ENCODE measurements at places on chromosomes 12 and 14. TPM values are rescaled to one million over a fixed set of nuclear protein-coding genes. Genes with fewer than 3 reads are reported as not detected.

GRCh38 chr12:88451205-88451604 is 129.1 kb downstream of the KITLG start:
- no peak for DNase-seq
- H3K4me3 ChIP-seq = no peak overlapping the region
- no peaks in the 10 kb centered on the region for H3K36me3 ChIP-seq
- H3K27ac ChIP-seq = no peak overlapping the region

DNA sequence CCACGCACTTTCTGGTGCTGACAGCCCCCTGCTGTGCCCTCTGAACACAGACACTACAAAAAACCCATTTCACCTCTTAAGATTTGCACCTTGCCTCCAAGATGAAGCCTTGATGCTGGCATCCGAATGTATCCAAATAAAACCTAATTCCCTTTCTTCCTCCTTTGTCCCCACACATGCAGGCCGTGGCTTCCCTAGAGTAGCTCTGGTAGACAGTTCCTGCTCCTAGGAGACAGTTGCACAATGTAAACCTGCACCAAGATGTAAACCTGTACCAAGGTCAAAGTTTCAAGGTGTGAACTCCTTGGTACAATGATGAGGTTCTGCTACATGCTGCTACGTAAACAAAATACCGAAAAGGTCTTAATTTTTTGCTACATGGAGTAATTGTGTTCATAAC is 625 bp upstream of the ABHD12B start:
- no peak for DNase-seq
- no peak overlapping the region for H3K4me3 ChIP-seq
- no peak overlapping the region for H3K27ac ChIP-seq
- H3K27me3 ChIP-seq = peaks cover 3% of the 10 kb centered on the region

DNA sequence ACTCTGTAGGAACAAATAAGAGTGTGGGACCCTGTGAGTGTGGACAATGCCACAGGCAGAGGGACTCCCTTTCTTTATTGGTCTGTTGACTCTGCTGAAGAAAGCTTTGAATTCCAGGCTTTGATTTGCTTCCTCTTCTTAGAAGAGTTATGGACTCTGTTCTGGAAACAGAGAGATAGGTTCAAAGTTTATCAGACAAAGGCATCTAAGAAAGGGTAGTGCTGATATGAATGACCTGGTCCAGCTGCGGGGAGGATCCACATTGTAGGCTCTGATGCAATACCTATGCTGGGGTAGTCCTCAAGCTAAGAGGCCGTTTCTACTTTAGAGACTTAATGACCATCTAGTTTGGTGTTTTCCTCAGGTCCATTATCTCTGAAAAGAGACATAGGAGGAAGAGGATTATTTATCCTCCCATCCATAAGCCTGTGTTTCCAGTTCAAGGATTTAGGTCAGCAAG is 10.7 kb upstream of the IKZF4 start:
- no peak for DNase-seq
- H3K4me1 ChIP-seq = peaks cover 16% of the 10 kb centered on the region
- H3K27me3 ChIP-seq = no peaks in the 10 kb centered on the region

GRCh38 chr12:50309950-50310349 is 26.6 kb upstream of the LIMA1 start:
- no peaks in the 10 kb centered on the region for H3K36me3 ChIP-seq
- DNase-seq = no peak
- peaks cover 3% of the 10 kb centered on the region for H3K4me1 ChIP-seq
- no peak overlapping the region for H3K4me3 ChIP-seq

The PSMC6 gene
- 98.9 TPM for total RNA-seq

GRCh38 chr12:45077251-45077650 is 26.4 kb upstream of the DBX2 start:
- H3K27me3 ChIP-seq = no peaks in the 10 kb centered on the region
- H3K27ac ChIP-seq = no peak overlapping the region
- DNase-seq = no peak
- no peak overlapping the region for H3K4me3 ChIP-seq
- no peaks in the 10 kb centered on the region for H3K36me3 ChIP-seq
- H3K4me1 ChIP-seq = no peaks in the 10 kb centered on the region

The POTEM gene
- not detected for total RNA-seq

The NRDE2 gene
- total RNA-seq = 10.1 TPM

- no peak overlapping the region for H3K27ac ChIP-seq
- H3K36me3 ChIP-seq = no peaks in the 10 kb centered on the region
- no peaks in the 10 kb centered on the region for H3K4me1 ChIP-seq
- no peak overlapping the region for H3K4me3 ChIP-seq
- no peak for DNase-seq
These were observed 148.8 kb upstream of the BMP4 start for GRCh38 chr14:54105406-54105805.

GRCh38 chr14:72278316-72278715 is 346.1 kb downstream of the RGS6 start:
- H3K4me3 ChIP-seq = no peak overlapping the region
- DNase-seq = no peak
- H3K4me1 ChIP-seq = no peaks in the 10 kb centered on the region
- H3K27ac ChIP-seq = no peak overlapping the region

DNA sequence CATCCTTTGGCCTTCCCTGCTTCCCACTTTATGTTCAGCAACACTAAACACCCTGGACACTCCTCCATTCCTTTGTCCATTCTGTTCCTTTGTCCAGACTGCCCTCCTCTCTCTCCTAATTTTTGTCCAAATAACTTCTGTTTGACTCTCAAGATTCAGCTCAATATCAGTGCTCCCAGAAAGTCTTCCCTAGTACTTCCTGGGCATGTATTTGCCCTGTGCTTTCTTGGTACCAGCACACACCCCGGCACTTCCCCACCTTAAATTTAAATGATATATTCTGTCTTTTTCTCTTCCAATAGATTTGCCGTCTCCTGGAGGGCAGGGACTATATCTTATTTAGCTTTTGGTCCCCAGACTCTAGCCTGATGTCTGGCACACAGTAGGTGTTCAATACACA is 6.5 kb upstream of the APOLD1 start:
- H3K4me1 ChIP-seq = no peaks in the 10 kb centered on the region
- H3K36me3 ChIP-seq = no peaks in the 10 kb centered on the region
- H3K27me3 ChIP-seq = no peaks in the 10 kb centered on the region
- H3K27ac ChIP-seq = no peak overlapping the region
- no peak for DNase-seq
- H3K4me3 ChIP-seq = no peak overlapping the region

GRCh38 chr12:93080452-93080851 is 151.4 kb upstream of the EEA1 start:
- no peak overlapping the region for H3K4me3 ChIP-seq
- no peaks in the 10 kb centered on the region for H3K36me3 ChIP-seq
- no peaks in the 10 kb centered on the region for H3K4me1 ChIP-seq
- H3K27me3 ChIP-seq = no peaks in the 10 kb centered on the region
- no peak for DNase-seq
- H3K27ac ChIP-seq = no peak overlapping the region

The TAS2R31 gene
- total RNA-seq = 7.4 TPM

The C14orf180 gene
- total RNA-seq = 2.8 TPM

GRCh38 chr14:61761557-61761956 is 663 bp upstream of the SNAPC1 start:
- H3K4me3 ChIP-seq = peak overlapping the region; percentile 100
- no peaks in the 10 kb centered on the region for H3K27me3 ChIP-seq
- H3K27ac ChIP-seq = peak overlapping the region; percentile 75
- peaks cover 5% of the 10 kb centered on the region for H3K4me1 ChIP-seq
- DNase-seq = no peak

The DHRS2 gene
- total RNA-seq = 0.56 TPM

The SOS2 gene
- 20.1 TPM for total RNA-seq

- DNase-seq = no peak
- no peaks in the 10 kb centered on the region for H3K27me3 ChIP-seq
- no peak overlapping the region for H3K4me3 ChIP-seq
- H3K4me1 ChIP-seq = no peaks in the 10 kb centered on the region
These were observed 66.5 kb downstream of the C2CD5 start for GRCh38 chr12:22477894-22478287.

The PZP gene
- 18.7 TPM for total RNA-seq

The E2F7 gene
- not detected for total RNA-seq

DNA sequence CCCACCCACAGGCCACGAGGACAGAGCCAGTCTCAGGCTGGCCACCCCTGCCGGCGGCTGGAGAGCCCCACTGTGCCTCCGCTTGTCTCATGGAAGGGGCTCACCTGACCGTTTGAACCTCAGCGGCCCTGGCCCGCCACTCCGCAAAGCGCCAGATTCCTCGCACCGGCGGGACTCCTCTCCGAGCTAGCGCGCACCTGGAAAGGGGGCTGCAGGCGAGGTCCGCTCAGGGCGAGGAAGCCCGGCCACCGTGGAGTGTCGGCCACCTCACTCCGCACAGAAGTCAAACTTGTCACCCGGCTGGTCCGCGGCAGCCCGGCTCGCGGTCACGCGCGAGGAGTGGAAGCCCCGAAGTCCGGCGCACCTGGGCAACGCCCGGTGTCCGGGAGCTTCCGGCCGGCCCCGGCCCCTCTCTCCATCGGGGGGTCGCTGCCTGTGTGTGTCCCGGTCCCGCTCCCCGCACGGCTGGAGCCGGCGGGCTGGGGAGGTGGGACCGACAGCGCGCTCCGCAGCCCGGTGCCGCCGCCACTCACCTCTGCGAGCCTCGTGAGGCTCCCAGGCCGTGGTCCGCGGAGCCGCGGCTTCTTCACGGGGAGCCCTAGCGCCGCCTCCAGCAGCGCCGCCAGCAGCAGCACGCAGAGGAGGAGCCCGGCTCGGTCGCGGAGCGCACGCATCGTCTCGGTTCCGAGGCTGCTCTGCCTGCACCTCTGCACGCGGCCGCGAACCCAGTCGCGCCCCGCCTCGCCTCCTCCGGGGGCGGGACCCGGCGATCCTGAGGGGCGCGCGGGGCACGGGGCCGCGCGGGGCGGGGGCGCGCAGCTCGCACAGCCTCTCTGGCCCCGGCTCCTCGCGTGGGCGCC is at the start of gene ISM2:
Gene ISM2 (minus strand): TSS at position 697 of the 860 bp plus-strand sequence. CDS start 23 bp downstream, at position 674.
- H3K27ac ChIP-seq = no peak within 1 kb of the TSS
- peak within 1 kb of the TSS; percentile 61 for H3K4me3 ChIP-seq
- peaks cover 15% of the 10 kb centered on the region for H3K4me1 ChIP-seq
- peaks cover 2% of the 10 kb centered on the region for H3K27me3 ChIP-seq
- DNase-seq = no peak
- no peaks in the 10 kb centered on the region for H3K36me3 ChIP-seq

DNA sequence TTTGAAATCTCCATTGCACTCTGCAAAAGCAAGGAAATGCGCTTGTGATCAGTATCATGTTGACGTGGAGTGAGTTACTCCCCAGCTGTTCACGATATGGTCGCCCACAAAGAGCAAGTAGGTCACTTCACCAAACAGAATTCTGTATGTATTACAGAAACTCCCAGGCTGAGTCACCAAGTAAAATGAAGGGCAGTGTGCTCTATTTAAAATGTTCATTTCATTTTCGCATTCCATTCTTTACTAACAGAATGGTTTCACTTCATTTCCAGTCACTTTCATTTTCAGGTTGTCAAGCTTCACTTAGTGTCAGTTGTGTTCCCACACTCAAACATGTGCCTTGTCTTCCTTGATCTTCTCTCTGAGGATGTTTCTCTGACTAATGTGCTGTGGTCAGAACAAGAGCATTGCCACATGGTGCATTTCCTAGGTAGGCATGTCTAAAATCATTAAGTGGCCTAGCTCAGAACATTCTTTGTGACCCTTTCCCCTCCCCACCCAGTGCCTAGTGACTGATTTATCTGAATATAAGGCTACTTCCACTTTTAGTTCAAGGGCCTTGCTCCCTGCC is 391.2 kb downstream of the RAD51B start:
- H3K4me3 ChIP-seq = peak overlapping the region; percentile 1
- H3K4me1 ChIP-seq = peaks cover 13% of the 10 kb centered on the region
- DNase-seq = no peak

The FBLN5 gene
- total RNA-seq = 18.7 TPM

The RILPL1 gene
- 2.6 TPM for total RNA-seq

GRCh38 chr12:100564090-100564489 is 9.4 kb upstream of the GAS2L3 start:
- no peaks in the 10 kb centered on the region for H3K27me3 ChIP-seq
- no peak overlapping the region for H3K4me3 ChIP-seq
- peaks cover 3% of the 10 kb centered on the region for H3K36me3 ChIP-seq
- no peaks in the 10 kb centered on the region for H3K4me1 ChIP-seq
- DNase-seq = no peak

DNA sequence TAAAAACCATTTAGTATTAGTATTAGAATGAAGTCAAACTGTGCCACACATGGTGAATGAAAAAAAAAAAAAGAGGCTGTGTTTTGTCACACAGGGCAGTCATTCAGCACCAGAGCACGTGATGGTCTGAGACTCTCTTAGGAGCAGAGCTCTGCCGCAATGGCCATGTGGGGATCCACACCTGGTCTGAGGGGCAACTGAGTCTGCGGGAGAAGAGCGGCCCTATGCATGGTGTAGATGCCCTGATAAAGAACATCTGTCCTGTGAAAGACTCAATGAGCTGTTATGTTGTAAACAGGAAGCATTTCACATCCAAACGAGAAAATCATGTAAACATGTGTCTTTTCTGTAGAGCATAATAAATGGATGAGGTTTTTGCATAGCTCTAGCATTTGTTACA is 12.2 kb upstream of the BDKRB1 start:
- no peaks in the 10 kb centered on the region for H3K36me3 ChIP-seq
- no peaks in the 10 kb centered on the region for H3K27me3 ChIP-seq
- no peaks in the 10 kb centered on the region for H3K4me1 ChIP-seq
- H3K27ac ChIP-seq = no peak overlapping the region
- H3K4me3 ChIP-seq = no peak overlapping the region

The AKAP6 gene
- 3.2 TPM for total RNA-seq

The RASAL1 gene
- 0.25 TPM for total RNA-seq

GRCh38 chr14:70908935-70909641 is 1.8 kb downstream of the PCNX1 start:
- no peaks in the 10 kb centered on the region for H3K27me3 ChIP-seq
- no peaks in the 10 kb centered on the region for H3K36me3 ChIP-seq
- peak overlapping the region; percentile 94 for H3K27ac ChIP-seq
- H3K4me1 ChIP-seq = peaks cover 29% of the 10 kb centered on the region
- no peak for DNase-seq

DNA sequence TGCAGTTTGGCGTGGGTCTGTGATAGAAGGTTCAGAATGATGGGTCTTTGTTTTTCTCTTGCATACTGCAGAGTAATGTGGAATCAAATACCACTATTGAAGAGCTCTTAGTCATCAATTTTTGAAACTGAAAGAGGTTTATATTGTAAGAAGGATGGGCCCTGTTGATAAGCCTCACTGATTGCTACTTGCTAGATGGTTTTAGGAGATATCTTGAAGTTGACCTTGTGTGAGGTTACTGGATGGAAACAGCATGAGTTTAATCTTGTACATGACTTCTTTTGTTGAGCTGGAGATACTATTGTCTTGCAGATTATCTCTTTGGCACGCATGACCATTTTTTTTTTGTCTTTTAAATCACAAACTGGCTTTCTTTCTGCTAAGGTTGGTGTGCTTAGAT is 13.8 kb downstream of the BICD1 start:
- no peak overlapping the region for H3K27ac ChIP-seq
- no peak overlapping the region for H3K4me3 ChIP-seq
- no peaks in the 10 kb centered on the region for H3K4me1 ChIP-seq
- DNase-seq = no peak

DNA sequence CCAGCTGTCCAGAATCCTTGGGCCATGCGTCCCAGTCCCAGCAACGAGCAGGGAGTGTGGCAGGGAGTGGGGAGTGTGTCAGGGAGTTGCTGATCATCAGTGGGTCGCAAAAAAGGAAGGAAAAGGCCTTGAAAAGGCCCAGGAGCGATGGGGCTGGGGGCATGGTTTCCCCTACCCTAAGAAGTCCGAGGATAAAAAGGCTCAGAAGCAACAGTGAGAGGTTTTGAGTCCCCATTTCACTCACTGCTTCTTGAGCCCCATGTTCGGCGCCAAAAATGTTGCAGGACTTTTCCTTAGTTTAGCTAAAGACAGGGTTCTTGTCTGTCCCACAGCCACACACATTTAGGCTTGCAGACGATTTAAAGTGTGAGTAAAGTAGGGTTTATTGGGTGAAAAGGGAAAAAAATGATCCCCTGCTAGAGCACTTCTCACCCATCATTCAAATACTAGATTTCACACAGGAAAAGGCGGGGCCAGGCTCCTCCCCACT is 189.5 kb downstream of the KCNC2 start:
- H3K36me3 ChIP-seq = no peaks in the 10 kb centered on the region
- H3K4me3 ChIP-seq = peak overlapping the region; percentile 2
- H3K27me3 ChIP-seq = no peaks in the 10 kb centered on the region

Data from liver (tissue), 10 donors.